Femur (tissue), 1 donor: ENCODE measurements at places on chromosomes 6 and 20.

GRCh38 chr6:49933526-49933925 lies 30.4 kb downstream of the DEFB114 start:
- DNase-seq: no peak

DNA sequence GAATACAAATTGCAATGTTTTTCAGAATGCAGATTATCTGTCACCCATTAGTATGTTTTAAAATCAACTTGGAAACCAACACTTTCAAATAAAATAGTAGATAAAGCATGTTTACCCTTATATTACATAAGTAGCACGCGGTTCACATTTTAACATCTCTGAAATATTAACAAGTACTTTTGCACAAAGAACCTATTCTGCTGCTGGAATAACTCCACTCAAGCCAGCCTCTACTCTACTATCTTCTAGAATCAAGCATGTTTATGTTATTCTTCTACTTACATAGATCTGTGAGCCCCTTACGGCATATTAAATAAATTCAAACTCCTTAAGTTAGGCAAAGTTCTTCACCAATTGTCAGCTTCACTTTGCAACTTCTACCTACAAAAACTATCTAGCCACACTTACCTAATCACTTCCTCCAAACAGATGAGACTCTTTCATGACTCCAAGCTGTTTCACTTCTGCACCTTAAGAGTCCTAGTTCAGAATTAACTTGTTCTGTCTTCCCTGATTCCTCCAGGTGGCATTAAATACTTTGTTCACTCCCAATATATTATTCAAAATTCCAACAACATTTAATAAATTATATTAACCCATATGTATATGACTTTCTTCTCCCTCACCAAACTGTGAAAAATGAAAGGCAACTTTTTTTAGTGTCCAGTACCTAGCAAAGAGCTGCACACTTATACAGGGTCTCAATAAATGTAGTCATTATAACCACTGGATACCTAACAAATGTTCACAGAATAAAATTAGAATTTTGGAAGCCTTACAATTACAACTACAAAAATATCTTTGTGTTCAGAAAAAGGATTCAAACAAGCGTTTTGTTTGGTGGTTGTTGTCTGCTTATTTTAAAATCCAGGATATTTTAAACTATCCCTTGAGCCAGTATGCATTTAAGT lies 12.1 kb downstream of the CEP85L start:
- no peak for DNase-seq

DNA sequence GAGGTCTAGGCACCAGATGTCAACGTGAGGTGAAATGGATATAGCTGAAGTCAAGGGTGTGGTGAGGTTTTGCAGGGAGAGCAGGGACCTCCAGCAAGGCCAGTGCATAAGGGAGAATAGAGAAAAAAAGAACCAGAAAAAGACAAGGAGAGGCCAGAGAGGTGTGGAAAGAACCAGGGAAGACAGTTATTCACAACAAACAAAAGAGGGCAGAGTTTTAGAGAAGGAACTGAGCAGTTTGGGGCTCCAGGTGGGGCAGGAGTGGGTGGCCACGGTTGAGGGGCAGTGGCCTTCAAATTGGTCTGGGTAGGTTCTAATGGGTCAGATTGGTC lies 11.6 kb upstream of the NQO2 start:
- DNase-seq: no peak

DNA sequence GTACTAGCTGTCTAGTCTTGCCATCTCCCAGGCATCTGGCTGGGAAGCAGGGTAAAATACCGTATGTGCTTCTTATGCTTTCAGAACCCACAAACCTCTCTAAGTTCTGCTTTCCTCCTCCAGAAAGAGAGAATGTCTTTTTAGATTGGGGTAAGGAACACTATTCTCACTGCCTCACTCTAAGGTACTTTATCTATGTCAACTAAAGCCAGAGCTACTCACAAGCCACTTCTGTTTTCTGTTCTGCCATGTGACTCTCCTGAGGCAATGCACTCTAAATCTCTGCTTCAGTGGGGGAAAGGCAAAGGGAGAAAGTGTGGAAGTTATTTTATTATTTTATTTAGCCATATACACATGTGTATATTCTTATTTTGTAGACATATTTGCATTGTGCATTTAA lies 15.6 kb downstream of the MEP1A start:
- no peak for DNase-seq

DNA sequence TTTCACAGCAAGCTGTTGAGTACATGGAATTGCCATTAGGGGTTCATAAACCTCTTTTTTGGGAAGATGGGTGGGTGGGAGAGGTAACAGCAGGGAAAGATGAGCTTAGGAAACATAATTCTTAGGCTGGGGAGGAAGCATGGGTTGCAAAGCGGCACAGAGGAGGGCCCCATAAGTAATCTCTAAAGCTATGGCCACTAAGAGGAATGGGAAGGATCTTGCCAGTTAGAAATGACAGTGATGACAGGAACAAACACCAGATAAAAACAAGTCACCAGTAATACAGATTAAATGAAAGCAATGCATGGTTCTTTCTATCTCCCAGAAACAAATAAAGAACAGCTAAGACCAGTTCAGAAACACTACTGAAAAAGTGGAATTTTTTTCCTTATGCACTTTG lies 31.0 kb upstream of the PRELID3B start:
- DNase-seq: no peak

GRCh38 chr6:156779206-156780094 lies 2.3 kb downstream of the ARID1B start:
- DNase-seq: peak; percentile 62

DNA sequence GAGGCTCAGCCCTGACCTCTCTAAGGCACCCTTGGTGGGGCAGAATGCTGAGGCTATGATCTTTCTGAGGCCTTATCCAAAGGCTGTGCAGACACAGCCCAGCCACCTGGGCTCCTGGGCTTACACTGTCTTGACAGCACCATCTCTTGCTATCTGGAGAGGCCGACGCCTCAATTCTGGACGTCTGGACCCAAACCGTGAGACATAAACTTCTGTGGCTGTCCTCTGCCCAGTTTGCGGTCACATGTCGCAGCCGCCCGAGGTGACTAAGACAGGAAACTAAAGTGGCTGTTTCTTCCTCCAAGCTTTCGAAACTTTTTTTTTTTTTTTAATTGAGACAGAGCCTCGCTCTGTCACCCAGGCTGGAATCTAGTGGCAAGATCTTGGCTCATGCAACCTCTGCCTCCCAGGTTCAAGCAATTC lies 49.3 kb downstream of the PRR18 start:
- no peak for DNase-seq

DNA sequence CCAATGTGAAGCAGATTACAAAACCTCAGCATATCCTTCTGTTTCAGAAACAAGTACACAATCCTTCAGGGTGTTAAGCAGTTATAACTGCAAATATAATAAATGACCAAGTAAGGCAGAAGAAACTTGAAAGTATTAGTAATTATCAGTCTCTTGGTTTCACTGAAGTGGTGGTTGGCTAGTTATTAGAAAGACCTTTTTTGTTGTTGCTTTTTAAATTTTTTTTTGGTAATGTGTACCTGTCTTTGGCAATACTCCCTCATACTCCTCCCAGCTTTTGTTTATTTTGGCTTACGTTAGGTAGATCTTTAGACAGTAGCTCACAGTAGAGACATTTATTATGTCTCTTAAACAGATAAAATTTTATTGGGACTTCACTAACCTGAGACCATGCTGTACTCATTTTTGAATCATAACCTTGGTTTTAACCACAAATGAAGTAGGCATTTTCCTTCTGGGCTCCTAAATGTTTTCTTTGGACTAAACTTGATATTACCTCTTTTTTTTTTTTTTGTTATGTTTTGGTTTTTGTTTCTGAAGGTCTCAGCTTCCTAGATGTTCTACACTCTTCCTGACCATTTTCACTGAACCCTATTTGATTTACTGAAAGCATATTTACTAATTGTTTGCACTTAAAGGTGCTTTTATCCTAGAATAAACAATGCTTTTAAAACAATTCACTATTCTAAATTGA lies 6.4 kb downstream of the CD2AP start:
- no peak for DNase-seq

GRCh38 chr6:9825526-9825925 lies 589.3 kb downstream of the TFAP2A start:
- no peak for DNase-seq

- peak; percentile 45 for DNase-seq
Observed at GRCh38 chr6:156720691-156721685, 56.2 kb upstream of the ARID1B start.

GRCh38 chr6:134295953-134296553 lies 21.9 kb downstream of the SGK1 start:
- DNase-seq: peak; percentile 48

DNA sequence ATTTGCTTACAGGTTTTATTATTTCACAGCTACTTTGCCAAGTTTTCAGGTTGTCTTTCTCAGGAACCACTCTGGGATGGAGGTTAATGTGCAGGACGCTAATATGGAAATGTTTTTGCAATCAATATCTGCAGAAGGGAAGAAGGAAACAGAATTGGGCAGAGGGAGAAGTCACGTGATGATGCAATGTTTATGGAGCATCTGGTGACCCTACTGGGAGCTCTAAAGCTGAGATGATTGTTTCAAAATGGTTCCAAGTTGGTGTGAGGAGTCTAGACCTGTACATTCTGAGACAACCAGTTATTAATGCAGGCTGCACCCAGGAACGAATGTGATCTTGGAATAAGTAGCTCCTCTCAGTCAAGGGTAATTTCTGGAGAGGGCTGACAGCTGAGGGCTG lies 905.4 kb upstream of the FLRT3 start:
- DNase-seq: no peak

GRCh38 chr6:113010196-113010989 lies 663.3 kb downstream of the RFPL4B start:
- no peak for DNase-seq

GRCh38 chr6:30841644-30842504 lies 42.4 kb upstream of the DDR1 start:
- no peak for DNase-seq

GRCh38 chr6:162922563-162923166 lies 194.9 kb downstream of the PACRG start:
- DNase-seq: no peak

DNA sequence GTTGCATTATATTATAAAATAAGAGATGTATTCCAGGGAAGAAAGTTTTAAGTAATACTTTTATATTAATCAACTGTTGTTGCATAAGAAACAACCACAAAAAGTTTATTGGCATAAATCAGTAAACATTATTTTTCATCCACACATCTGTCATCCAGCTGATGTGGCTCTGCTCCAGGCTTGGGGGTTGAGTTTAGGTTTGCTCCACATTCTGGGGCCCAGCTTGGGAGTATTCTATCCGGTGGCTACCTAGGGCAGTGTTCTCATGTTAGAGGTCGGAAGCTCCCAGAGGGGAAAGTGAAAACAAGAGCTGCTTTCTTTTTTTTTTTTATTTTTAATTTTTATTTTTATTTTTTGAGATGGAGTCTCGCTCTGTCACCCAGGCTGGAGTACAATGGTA lies 728.4 kb upstream of the FLRT3 start:
- DNase-seq: no peak

- DNase-seq: no peak
Observed at GRCh38 chr6:136052031-136052430, 198.1 kb downstream of the MTFR2 start.

DNA sequence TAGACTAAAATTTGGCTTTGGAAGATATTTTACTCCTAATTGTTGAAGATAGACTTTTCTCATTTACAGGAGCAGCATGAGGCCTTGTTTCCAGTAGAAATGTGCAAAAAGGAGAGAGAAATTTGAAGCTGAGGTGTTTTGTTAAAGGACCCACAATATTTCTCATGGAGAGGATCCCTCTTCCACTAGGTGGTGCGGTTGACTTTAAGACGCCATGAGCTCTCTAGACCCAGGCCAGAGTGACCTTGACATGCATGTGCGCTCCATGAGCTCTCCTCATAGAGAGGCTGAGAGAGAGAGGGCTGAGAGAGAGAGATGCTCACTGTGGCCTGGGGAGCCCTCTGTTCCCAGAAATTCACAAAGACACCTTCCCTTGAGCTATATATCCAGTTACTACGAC lies 861.2 kb upstream of the EYS start:
- no peak for DNase-seq

- no peak for DNase-seq
Observed at GRCh38 chr20:6395695-6396094, 272.9 kb upstream of the FERMT1 start.

DNA sequence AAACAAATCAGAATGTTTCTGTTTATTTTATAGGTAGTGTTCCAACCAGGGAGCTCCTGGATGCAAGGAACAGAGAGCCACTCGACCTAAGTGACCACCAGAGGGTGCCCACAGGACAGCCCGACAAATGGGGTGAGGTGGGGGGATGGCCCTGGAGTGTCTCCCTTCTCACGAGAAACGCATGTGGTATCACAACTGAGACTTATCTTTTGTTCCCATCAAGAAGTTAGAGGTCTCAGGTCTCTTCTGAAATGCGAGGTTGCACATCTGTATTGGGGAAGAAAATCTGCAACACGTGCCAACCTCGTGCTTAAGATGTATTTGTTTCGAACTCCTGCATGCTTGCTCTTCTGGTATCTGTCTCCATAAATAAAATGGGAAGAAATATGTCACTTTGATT lies 104.0 kb downstream of the ISM1 start:
- no peak for DNase-seq

- DNase-seq: no peak
Observed at GRCh38 chr6:32840604-32841246, 2.2 kb upstream of the TAP2 start.

DNA sequence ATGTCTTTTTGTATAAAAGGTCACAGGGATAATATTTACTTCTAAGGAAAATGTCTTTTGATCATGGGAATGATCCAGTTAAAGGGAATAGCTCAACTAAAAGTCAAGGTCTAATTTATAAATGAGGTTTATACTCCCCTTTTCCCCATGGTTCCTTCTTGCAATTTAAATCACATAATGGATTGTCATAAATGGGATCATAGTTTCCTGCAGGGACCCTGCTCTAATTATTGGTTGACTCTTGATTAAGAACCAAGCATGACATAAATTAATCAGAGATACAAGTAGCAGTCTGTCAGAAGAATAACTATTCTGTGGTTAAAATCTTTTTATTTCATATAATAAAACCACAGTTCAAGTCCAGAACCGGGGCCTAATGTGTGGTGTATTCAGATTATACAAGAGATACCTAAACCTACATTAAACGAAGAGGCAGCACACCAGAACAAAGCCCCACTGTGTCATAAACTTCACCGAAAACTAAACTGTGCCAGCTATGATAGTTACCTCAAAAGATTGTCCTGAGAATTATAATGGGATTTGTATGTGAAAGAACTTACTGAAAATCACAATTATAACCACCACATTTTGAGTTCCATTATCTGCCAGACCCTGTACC lies 43.0 kb upstream of the CD83 start:
- no peak for DNase-seq

- DNase-seq: no peak
Observed at GRCh38 chr6:25315194-25316177, 36.3 kb downstream of the CARMIL1 start.

- DNase-seq: no peak
Observed at GRCh38 chr6:168692193-168692914, 251.4 kb downstream of the SMOC2 start.

DNA sequence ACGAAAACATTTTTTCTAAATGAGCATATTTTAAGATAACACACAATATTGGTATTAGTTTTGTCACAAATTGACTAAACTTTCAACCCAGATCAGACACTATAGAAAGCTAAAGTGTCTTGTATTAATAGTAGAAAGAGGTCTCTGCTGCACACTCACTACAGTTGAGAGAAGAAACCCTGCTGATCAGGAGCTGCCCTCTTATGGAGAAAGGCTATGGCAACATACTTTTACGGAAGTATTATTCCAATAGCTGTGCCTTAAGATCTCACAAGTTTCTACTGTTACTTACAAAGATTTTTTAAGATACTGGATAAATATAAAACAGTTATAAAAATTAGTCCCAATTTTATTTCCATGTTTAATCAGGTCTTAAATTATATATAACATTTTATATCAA lies 155.7 kb downstream of the RIMS1 start:
- no peak for DNase-seq
